ENCODE measurements at places on chromosomes 3 and 15.

DNA sequence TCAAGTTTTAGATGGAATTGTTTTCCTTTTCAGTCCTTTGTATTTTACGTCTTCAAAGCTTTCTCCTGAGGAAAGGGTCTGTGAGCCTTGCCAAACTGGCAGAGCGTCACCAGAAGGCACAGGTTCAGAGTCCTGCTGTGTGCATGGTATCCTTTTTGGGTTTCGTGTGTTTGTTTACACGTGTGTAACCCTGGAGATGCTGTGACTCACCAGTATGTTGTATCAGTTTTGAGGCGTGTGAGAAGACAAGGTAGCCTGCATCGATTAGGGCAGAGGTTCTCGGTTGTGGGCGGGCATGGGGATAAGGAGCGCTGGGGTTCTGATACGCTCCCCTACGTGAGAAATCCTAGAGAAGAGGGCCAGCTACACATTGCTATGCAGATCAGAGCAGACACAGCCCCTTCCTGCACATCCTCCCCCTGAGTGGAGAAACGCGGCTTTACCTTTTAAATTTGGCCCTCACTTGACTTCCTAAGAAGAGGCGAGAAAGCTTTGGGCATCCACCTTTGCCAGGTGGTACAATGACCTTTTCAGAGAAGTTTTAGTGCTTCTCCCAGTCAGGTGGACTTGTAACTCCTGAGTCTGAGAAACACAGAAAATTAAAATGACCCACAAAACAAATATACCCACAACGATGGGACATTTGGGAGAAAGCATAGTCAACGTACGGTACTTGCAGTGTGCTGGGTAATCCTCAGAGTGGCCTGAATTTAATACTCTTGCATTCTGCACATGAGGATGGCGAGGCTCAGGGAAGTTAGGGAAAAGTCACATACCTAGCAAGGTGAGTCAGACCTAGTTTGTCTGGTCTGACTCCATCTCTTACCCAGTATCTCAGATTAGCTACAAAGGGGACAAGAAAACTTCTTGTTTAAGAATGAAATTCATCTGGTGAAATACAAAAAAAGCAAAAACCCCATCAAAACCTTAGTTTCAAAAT lies 38.1 kb downstream of the TRAK1 start:
- no peak for DNase-seq

DNA sequence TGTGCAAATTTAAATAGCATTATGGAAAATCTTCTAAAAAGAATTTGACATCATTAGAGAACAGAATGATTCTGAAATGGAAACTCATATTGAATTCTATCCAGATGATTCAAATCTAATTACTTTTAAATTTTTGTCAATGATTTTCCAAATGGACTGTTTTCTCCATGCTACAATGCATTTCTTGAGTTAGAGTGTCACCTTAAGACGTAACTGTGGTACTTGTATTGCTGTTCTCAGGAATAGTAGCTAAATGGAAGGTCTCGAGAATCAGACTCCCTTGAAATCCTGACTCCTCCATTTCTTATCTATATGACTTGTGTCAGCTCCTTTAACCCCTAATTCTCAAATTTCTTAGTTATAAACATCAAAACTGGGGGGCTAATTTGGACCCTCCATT lies 102.3 kb downstream of the P2RY1 start:
- no peak for DNase-seq

- no peak for DNase-seq
These were observed 97.8 kb upstream of the TBL1XR1 start for GRCh38 chr3:177295116-177295515.

GRCh38 chr3:47420511-47421484 lies 40.0 kb downstream of the PTPN23 start:
- DNase-seq = peak; percentile 95

- DNase-seq = peak; percentile 21
These were observed 843 bp downstream of the GLCE start for GRCh38 chr15:69161079-69161877.

DNA sequence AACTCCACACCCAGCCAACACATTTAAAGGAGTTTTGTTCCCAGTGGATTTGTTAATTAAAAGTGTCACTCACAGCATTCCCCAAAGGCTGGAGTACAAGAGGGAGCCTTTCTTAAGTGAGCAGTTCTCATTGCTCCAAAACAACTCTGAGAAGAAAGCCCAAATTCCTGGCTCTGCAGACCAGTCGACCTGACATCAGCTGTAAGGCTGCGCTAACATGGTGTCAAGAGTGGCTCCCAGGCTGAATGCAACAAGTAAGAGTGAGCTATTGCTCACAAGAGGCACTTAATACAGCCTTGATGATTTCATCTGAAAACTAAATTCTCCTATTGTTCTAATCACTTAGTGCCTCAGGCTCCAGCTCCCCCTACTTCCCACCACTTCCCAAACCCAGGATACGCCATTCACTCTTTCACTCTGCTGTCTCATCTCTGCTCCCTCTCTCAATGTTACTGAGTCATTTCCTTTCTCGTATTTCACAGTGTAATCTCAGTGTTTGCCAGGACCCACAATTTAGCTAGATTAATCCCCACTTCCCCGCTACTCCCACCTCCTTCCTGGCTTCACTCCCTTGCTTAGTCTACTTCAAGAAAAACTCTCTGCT lies 81.8 kb downstream of the WWTR1 start:
- DNase-seq = peak; percentile 69

DNA sequence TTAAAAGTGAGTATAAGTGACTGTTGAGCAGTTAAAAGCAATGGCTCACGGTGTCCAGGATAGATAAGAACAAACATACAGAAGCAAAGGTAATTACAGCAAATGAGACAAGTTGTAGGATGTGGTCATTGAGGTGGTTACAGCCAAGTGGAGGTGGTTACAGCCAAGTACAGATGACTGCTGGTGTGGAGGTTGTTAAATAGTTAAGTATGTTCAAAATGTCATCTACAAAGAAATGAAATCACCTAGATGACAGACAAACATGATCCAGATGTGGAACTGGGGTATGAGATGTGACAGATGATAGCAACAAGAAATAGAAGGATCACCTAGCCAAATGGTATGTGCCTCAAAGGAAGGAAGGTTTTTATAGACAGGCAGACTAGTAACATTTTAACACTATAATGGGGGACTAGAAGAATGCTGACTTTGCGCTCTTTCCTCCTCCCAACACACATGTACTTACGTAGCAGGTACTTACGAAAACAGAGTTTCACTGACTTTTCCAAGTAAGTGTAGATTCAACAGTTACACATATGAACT lies 6.8 kb upstream of the ANKRD28 start:
- DNase-seq = no peak

DNA sequence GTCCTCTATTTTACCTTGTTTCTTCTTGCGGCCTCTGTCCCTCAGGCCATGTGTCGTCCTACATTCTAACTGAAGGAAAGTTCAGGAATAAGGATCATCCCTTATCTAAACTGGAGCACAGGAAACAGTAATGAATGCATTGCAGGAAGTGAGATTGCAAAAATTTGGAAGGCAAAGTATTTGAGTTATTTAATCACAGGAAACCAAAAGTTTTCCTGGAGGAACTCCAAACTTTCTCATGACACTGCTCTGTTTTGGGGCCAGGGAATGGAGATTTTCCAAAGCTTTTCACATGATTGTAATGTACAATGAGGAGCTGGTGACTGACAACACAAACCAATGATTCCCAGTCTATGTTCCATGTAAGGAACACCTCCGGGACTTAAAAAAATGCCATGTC lies 57.8 kb upstream of the PLSCR4 start:
- DNase-seq = no peak

DNA sequence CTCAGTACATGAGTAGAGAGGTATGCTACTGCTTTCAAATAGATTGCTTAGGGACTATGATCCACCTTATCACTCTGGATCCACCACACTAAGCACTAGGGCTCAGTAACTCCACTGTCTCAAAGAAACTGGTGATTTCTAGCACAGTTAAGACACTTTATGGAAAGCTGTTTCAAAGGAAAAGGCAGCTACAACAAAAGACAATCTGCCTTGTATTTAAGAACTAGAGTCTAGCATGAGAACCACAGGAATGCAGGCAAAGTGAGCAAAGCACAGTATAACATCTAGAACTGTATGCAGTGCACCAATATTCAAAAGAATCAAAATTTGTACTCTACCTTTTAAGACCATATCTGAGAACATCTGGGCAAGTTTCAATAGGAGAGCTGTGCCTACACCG lies 17.9 kb downstream of the TFRC start:
- DNase-seq = no peak

- DNase-seq = peak; percentile 39
These were observed 107.7 kb upstream of the RPL32 start for GRCh38 chr3:12948891-12949711.

DNA sequence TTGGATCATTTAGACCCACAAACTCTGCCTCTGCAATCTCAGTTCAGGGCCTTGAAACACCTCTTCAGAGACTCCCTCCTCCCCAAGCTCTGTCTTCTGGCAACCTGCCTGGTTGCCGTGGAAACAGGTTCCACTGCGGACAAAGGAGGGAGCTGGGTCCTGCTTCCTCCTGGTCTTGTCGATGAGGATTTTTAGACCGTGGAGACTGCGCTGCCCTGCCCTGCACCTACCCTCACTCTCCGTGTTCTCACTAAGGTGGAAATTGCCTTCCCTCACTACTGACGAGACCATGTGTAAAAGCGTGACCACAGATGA lies at the start of gene RTP1:
Gene RTP1 (plus strand): TSS at position 152 of the 315 bp plus-strand sequence. CDS start 30 bp downstream, at position 182.
- no peak for DNase-seq

GRCh38 chr3:53753518-53754183 lies 92.6 kb downstream of the CHDH start:
- DNase-seq = no peak

DNA sequence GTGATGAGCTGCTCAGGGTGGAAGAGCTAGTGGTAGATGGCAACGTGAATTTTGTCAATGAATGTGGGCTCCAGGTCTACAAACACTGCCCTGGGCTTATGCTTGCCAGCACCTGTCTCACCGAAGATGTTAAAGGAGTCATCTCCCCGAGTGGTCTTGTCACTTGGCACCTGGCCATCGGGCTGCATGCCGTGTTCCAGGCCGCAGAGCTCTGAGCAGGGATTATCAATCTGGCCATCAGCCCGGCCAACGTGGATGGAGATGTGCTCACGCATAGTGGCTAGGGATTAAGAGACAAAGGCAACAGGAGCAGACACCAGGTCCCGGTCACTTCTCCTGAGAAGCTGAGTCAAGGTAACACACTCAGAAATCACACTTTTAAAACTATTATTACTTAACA lies 54.8 kb upstream of the ACTC1 start:
- DNase-seq = no peak

- no peak for DNase-seq
These were observed 634.0 kb upstream of the BCHE start for GRCh38 chr3:166471074-166471767.

- no peak for DNase-seq
These were observed 92.3 kb downstream of the FRMD5 start for GRCh38 chr15:44102675-44103254.

GRCh38 chr3:19972054-19972453 lies 25.2 kb downstream of the RAB5A start:
- no peak for DNase-seq

- no peak for DNase-seq
These were observed 6.8 kb downstream of the PCSK6 start for GRCh38 chr15:101482526-101483371.

DNA sequence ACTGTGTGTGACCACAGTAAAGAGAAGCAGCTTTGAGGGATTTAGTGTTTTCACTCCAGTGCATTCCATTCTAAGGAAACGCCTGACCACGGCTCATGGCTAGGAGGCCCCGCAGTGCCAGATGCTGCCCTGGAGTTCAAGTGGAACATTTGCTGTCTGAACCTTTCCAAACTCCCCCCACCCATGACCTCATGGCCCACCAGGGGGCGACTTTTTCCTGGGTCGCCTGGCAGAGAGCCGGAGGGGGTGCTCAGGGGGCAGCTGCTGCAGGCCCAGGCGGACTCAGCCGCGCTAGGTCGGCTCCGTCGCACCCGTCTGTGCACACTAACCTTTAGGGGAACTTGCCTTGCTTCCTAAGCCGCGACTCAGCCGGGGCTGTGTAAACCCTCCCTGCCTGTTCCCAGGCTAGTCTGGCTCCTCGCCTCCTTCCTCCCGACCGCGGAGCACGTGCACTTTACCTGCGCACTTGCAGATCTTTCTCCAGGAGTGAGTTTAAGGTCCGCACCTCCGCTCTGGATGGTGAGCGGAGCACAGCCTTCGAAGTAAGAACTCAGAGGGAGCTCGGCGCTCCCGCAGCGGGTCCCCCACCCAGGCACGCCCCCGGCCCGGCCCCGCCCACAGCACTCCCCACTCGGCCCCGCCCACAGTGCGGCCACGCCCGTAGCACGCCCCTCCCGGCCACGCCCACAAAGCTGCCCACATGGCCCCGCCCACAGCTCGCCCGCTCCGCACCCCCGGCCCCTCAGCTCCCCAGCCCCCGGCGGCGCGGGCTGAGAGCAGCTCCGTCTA lies at the start of gene OCA2:
Gene OCA2 (minus strand): TSS at position 550 of the 789 bp plus-strand sequence. CDS start 17,441 bp downstream, outside the sequence.
- DNase-seq = peak; percentile 30

DNA sequence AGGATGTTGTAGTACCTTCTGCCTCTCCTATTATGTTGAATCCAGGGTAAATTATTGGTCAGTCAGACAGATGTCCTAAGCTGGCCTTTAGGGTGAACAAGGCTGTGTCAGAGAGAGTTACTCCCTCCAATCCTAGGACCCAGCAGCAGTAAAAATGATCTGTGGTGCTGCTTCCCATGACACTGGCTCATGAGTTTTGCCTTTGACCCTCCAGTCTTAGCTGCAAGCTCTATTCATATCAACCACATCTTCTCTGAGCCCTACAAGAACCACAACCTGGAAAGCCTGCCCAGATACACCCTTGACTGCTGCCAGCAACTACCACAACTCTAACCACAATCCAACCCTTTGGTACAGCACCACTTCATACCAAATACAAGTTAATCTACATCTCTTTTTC lies 27.2 kb upstream of the PHLDB2 start:
- no peak for DNase-seq

- no peak for DNase-seq
These were observed 425.0 kb downstream of the TIGIT start for GRCh38 chr3:114718898-114719210.

DNA sequence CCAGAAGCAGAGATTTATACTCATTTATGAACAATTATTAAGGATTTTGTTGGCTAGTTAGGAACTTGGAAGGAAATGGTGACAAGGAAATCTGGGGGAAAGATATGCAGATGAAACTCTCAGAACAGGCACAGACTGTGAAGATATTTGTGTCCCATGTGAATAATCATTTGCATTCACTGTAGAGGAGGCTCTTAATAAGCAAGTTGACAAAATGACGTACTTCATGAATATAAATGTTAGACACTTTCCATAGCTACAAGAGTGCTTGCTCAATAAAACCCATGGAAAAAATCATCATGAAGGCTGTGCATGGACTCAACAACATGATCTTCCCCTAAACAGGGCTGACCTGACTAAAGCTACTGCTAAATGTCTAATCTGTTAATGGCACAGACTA lies 59.7 kb downstream of the MAP4 start:
- no peak for DNase-seq

- no peak for DNase-seq
These were observed 41.9 kb downstream of the ACAA1 start for GRCh38 chr3:38094999-38095398.

DNA sequence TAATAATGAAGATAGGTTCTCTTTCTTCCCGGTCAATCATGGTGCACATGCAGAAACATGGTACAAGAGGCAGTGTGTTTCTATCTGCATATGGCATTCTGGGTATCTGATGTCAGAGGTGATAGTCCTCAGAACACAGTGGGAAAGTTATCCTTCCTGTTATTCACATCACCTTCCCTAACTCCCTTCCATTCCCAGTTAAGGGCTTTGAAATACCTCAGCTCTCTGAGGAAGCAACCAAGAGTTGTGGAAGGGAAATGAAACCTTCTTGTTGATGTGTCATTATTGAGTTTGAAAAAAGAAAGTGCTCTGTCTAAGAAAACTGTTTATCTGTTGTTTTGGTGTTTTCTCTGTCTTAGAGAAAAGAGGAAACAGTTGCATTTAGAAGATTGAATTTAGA lies 21.9 kb upstream of the P2RY13 start:
- DNase-seq = peak; percentile 76
